Cerebellum (tissue), 4 donors: ENCODE measurements at places on chromosomes 11 and 22. TPM values are rescaled to one million over a fixed set of nuclear protein-coding genes. Genes with fewer than 3 reads are reported as not detected.
A peak's percentile ranks its signal among the peaks of the same experiment; 100 is the strongest.

GRCh38 chr11:102012946-102013345, 34.3 kb upstream of the CFAP300 start:
- no peak for DNase-seq

- peak; percentile 26 for DNase-seq
These were observed 48.8 kb downstream of the FBLN1 start for GRCh38 chr22:45551310-45552016.

The MRGPRE gene
- 0.27 TPM for total RNA-seq

- no peak for DNase-seq
These were observed 4.3 kb downstream of the POLD4 start for GRCh38 chr11:67349036-67349435.

DNA sequence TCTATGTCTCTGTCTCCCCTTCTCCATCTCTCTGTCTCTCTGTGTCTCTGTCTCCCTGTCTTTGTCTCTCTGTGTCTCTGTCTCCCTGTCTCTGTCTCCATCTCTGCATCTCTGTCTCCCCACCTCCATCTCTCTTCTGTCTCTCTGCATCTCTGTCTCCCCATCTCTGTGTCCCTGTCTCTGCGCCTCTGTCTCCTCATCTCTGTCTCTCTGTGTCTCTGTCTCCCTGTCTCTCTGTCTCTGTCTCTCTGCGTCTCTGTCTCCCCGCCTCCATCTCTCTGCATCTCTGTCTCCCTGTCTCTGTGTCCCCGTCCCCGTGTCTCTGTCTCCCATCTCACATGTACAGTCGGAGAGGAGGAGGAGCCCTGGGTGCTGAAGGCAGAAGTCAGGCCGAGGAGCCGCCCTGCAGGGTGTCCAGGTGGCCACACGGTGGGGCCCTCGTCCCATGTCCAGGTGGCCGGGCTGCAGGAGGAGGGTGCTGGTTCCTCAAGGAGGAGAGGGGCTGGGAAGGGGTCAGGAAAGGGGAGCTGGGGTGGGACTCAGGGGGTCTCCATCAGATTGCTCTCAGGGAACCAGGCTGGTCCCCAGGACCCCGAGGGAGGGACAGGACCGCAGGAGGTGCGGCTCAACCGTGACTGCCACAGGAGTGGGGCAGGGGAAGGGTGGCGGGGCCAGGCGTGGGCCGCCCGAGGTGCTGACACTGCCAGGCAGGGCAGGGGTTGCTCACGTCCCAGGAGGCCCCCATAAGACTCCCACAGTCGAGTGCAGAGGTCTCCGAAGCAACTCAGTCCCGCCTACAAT, 25.6 kb upstream of the TH start:
- peak; percentile 76 for DNase-seq

GRCh38 chr11:17766073-17766359, 31.4 kb downstream of the KCNC1 start:
- no peak for DNase-seq

- no peak for DNase-seq
These were observed 9.8 kb downstream of the PACSIN2 start for GRCh38 chr22:43005106-43005505.

DNA sequence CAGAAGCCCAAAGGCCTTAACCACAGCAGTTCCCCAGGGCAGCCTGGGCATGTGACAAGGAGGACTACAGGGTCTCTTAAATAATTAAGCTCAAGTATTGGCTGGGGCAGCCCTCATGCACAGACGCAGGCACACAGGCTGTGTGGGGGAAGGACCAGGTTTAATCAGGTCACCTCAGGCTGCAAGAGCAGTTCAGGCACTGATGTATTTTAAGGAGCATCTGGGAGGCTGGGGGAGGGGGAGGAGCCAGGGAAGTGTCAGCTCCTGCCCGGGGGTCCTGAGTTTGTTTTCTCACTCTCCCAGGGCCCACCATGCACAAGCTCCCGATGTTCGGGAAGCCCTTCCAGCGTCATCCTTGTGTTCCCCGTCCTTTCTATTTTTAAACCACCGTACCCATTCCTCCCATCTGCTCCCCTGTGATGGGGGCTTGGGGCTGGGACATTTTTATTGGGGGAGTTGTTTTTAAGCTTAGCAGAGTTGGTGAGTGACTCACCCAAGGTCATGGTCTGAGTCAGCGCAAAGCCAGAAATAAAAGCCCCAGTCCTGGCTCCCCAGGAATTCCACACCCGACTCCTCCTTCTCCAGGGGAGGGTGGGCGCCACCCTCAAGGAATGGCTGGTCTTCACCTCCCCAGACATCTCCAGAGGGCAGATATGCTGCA, 2.4 kb downstream of the CSDC2 start:
- DNase-seq, result no peak

- no peak for DNase-seq
These were observed 128.5 kb downstream of the SLC1A2 start for GRCh38 chr11:35290876-35291275.

DNA sequence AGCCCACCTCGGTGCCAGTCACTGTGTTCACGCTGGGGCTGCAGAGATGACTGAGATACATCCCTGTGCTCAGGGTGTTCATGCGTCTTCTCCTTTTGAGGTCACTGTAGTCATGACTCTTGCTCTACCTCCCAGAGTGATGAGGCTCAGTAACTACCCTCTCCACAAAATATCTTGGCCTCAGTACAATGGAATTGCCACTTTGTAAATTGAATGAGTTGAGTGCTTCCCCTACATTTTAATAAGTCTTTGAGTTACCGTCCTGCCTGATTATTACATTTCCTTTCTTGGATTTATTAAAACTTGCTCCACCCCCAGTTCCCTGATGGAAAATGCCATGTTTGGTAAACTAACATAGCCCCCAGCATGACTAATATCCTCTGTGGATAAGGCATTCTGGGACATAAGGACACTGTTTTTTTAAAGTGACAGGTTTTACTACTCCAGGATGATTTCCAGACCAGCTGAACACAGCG, 15.9 kb downstream of the PRSS23 start:
- DNase-seq, result no peak

- DNase-seq, result no peak
These were observed 187.6 kb upstream of the PITPNB start for GRCh38 chr22:28106617-28107016.

The CCDC73 gene
- 0.36 TPM for total RNA-seq

The C11orf65 gene
- total RNA-seq, result 1.00 TPM

DNA sequence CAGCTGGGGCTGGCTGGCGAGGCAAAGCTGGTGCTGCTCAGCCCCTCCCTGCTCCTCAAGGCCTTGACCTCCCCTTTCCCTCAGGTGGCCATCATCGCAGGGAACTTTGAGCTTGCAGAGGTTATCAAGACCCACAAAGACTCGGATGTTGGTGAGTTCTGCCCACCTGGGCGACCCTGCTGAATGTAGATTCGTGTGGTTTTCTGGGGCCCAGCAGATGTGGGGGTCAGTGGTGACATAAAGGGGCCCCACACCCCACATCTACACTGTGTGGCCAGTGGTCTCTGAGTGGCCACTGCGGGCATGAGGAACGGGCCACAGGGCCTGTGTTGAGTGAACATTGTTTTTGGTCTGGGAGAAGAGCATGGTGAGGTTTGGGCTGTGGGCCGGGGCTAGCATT, 11.9 kb downstream of the SHANK3 start:
- DNase-seq, result no peak

The CHRNA10 gene
- 1.8 TPM for total RNA-seq

DNA sequence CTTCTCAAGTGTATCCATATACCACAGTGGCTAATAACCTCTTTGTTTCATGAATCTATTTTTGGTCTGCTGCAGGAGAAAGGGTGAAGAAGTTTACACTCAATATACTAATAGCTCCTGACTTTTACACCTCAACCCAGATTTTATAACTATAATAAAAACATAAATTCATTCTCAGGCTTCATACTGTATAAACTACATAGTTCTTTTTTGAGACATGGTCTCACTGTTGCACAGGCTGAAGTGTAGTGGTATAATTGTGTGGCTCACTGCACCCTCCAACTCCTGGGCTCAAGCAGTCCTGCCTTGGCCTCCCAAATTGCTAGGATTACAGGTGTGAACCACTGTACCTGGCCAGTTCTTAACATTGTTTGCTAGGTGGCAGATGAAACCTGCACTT, 17.8 kb upstream of the CCDC179 start:
- DNase-seq, result no peak

DNA sequence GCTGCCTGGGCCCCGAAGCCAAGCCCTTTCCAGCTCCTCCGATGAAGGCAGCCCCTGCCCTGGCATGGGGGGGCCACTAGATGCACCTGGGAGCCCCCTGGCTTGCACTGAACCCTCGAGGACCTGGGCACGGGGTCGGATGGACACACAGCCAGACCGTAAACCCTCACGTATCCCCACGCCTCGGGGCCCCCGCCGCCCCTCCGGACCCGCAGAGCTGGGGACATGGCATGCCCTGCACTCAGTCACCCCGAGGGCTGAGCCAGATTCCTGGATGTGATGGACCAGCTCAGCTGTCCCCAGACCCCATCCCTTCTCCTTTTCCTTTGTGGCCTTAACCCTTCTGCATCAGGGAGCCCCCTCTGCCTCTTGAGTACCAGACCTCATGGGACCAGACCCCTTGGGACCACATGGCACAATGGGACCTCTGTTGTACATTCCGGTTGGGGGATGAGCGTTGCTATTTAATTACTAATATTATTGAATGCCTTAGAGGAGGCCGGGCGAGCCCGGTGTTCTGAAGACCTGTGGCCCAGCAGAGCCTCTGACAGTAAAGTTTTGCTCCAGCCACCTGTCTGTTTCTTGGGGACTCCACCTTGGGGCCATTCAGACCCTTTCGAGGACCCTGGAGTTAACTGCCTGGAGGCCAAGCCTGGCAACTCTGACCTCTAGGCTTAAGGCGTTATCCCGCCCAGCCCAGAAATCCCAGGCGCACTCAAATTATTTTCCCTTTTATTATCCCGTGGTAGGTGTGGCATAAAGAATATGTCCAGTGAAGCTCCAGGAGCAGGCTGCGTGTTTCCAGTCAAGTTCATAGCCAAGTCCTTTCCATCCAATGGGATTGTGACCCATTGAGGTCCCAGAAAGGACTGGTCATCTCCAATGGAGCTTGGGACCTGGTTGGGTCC, 3.0 kb downstream of the RASL10A start:
- no peak for DNase-seq

GRCh38 chr11:689625-690024, 5.4 kb downstream of the DEAF1 start:
- DNase-seq, result no peak

The UEVLD gene
- 15.6 TPM for total RNA-seq
